ENCODE measurements at places on chromosomes 6 and 20. TPM values are rescaled to one million over a fixed set of nuclear protein-coding genes. Genes with fewer than 3 reads are reported as not detected.

- no peak for DNase-seq
- peaks cover 85% of the 10 kb centered on the region for H3K27me3 ChIP-seq
- H3K4me1 ChIP-seq = 0 out of 2 replicates have a peak, but pooled peaks cover 4% of the 10 kb centered on the region
- H3K36me3 ChIP-seq = no peaks in the 10 kb centered on the region
- no peak overlapping the region for H3K27ac ChIP-seq
Observed at GRCh38 chr20:32019156-32019510, 8.9 kb downstream of the CCM2L start.

- H3K36me3 ChIP-seq = no peaks in the 10 kb centered on the region
- no peak overlapping the region for H3K4me3 ChIP-seq
- H3K27ac ChIP-seq = no peak overlapping the region
- no peak for DNase-seq
Observed at GRCh38 chr20:36969051-36969450, 17.5 kb upstream of the SAMHD1 start.

GRCh38 chr20:44596876-44597275 lies 14.5 kb downstream of the PKIG start:
- H3K4me1 ChIP-seq = peaks cover 21% of the 10 kb centered on the region
- DNase-seq = no peak
- no peak overlapping the region for H3K27ac ChIP-seq
- H3K27me3 ChIP-seq = no peaks in the 10 kb centered on the region
- no peak overlapping the region for H3K4me3 ChIP-seq

- no peaks in the 10 kb centered on the region for H3K36me3 ChIP-seq
- no peak for DNase-seq
- H3K4me3 ChIP-seq = no peak overlapping the region
- no peaks in the 10 kb centered on the region for H3K4me1 ChIP-seq
Observed at GRCh38 chr6:131125431-131125830, 9.8 kb upstream of the AKAP7 start.

COL11A2 gene
- total RNA-seq = 2.2 TPM

DNA sequence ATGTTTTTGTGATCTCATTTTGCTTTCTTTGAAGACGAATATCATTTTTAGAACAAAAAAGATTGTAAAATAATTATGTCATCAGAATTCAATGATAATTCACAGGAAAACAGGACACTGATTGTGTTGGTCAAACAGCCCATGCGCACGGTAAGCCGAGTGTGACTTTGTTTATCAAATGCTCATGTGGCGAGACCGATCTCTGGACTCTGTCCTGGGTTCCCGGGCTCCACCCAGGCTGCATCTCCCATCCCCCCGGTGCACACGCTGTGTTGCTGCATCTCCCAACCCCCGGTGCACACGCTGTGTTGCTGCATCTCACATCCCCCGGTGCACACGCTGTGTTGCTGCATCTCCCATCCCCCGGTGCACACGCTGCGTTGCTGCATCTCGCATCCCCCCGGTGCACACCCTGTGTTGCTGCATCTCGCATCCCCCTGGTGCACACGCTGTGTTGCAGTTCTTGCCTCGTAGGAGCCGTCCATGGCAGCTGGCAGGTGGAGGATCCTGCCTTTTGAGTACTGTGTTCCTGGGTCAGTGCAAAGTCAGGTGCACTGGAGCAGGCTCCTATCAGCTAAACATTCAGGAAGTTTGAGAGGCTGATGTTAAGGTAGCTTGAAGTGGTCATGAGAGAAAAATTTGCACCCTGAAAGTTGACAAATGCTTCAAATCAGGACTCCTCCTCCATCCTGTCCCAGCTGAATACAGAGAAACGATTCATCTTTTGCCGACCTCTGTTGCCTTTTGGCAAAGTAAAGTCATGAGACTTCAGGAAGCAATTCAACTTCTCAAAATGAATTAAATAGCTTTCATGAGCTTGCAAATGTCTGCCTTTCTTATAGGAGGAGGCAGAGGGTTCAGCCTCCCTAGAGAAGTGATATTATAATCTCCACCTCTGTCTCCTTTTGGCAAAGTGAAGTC lies 77.1 kb upstream of the FRMD1 start:
- H3K27me3 ChIP-seq = peaks cover 98% of the 10 kb centered on the region
- no peaks in the 10 kb centered on the region for H3K4me1 ChIP-seq
- no peak for DNase-seq

- H3K27me3 ChIP-seq = peaks cover 65% of the 10 kb centered on the region
- H3K27ac ChIP-seq = no peak overlapping the region
- H3K4me3 ChIP-seq = no peak overlapping the region
- DNase-seq = no peak
Observed at GRCh38 chr6:33929575-33930288, 125.9 kb upstream of the MLN start.

DNA sequence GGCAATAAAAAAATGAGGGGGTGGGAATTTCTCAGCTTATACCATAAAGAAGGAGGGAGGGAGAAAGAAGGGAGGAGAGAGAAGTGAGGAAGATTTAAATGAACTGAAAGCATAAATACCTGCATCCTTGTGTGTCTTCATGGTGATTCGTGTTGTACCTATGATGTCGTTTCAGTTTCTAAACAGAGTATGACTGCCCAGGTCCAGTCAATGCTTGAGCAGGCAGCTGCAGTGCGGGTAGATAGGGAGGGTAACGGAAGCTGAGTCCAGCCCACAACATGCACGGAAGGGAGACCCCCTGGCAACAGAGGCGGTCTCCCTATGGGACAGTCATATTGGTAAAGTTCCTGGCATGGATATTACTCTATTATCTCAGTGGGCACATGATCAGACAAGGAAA lies 184.5 kb downstream of the KIF16B start:
- no peak overlapping the region for H3K27ac ChIP-seq
- DNase-seq = no peak
- no peaks in the 10 kb centered on the region for H3K4me1 ChIP-seq
- no peaks in the 10 kb centered on the region for H3K27me3 ChIP-seq

GSTA4 gene
- total RNA-seq = 3.4 TPM

GRCh38 chr6:168737481-168737880 lies 296.5 kb downstream of the SMOC2 start:
- H3K36me3 ChIP-seq = no peaks in the 10 kb centered on the region
- no peaks in the 10 kb centered on the region for H3K27me3 ChIP-seq
- DNase-seq = no peak

- no peak for DNase-seq
- no peak overlapping the region for H3K4me3 ChIP-seq
- no peaks in the 10 kb centered on the region for H3K27me3 ChIP-seq
- H3K36me3 ChIP-seq = peaks cover 17% of the 10 kb centered on the region
- no peaks in the 10 kb centered on the region for H3K4me1 ChIP-seq
Observed at GRCh38 chr6:111353912-111354462, 129.0 kb downstream of the REV3L start.

PPP1R3G gene
- total RNA-seq = 1.1 TPM

- no peaks in the 10 kb centered on the region for H3K4me1 ChIP-seq
- DNase-seq = no peak
- H3K4me3 ChIP-seq = no peak overlapping the region
- peaks cover 100% of the 10 kb centered on the region for H3K27me3 ChIP-seq
- H3K36me3 ChIP-seq = no peaks in the 10 kb centered on the region
Observed at GRCh38 chr20:59125332-59125731, 38.3 kb upstream of the ZNF831 start.

DNA sequence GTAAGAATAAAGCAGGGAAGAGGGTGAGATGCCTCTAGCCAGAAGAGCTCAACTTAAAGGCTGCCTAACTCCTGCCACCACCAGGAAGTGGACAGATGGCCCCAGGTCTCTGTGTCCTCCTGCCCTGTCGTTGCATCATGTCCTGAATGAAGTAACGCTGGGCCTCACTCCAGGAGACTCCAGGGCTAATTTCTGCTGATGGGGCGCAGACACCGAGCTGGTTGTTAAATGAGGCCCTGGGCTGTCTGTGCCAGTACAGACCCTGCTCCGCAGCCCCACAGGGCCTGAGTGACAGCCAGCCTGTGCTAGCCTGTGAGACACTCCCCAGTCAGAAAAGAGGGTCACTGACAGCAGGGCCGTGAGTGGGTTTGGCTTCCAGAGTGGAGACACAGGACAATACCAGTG lies 6.5 kb downstream of the IP6K3 start:
- peak; percentile 34 for DNase-seq

GRCh38 chr6:137740967-137741761 lies 125.9 kb upstream of the TNFAIP3 start:
- DNase-seq = no peak
- no peak overlapping the region for H3K27ac ChIP-seq
- no peak overlapping the region for H3K4me3 ChIP-seq
- H3K27me3 ChIP-seq = no peaks in the 10 kb centered on the region
- H3K36me3 ChIP-seq = no peaks in the 10 kb centered on the region
- peaks cover 40% of the 10 kb centered on the region for H3K4me1 ChIP-seq

DNA sequence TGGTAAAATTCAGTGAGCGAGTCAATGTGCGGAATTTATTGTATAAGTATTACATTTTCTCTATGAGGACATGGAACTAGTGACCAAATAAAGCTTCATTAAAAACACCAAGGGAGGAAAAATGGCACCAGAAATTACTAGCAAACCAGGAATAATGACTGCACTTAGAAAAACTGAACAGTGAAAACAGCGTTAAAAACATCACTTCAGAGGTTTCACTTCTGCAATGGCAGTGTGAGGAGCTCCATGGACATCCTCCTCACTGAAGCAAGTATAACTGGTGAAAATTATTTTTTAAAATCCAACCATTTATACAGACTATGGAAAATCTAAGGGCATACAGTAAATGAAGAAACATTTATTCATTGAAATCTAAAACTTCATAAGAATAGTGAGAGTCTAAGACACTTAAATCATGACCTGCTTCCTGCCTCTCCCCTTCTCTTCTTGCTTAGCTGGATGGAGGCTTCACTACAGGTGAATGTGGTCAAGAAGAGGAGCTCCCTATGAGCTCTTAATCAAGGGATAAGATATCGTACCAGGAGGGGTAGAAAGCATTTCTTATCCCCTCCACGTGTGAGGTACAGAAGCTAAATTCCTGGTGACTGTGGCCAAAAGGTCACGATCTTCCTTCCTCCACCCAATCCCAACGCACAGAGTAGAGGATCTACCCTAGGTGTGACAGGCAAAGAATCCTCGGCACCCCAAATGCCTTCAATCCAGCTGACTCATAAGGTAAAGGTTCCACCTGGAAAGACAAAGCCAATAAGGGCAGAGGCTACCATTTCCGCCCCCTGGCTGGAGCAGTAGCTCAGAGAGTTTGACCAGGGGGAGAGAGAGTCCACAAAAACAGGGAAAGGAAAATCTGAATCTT lies 12.3 kb upstream of the ASF1A start:
- H3K27ac ChIP-seq = no peak overlapping the region
- no peaks in the 10 kb centered on the region for H3K27me3 ChIP-seq
- H3K4me3 ChIP-seq = no peak overlapping the region

All from PC-9 (cell line).